Inflammatory macrophage treated with lipopolysaccharide for 4 hours (primary cell): ENCODE measurements at places on chromosomes 5 and 9.
A peak's percentile ranks its signal among the peaks of the same experiment; 100 is the strongest.

DNA sequence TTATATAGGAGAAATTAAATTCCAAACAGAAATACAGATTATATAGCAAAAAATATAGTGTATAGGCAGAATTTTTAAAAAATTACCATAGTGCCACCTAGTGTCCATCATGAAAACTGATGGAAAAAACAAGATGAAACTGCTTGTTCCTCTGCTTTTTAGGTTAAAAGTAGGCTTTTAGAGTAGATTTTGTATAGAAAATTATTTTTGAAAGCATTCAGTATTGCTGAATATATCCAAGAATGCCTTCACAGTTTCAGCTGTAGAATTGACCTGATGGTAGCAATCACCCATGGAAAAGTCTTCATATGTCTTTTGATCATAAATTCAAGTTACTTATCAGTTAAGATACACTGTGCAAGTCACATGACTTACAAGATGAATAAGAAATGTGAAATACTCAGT lies 19.7 kb downstream of the RIOK2 start:
- peak; percentile 13 for DNase-seq

DNA sequence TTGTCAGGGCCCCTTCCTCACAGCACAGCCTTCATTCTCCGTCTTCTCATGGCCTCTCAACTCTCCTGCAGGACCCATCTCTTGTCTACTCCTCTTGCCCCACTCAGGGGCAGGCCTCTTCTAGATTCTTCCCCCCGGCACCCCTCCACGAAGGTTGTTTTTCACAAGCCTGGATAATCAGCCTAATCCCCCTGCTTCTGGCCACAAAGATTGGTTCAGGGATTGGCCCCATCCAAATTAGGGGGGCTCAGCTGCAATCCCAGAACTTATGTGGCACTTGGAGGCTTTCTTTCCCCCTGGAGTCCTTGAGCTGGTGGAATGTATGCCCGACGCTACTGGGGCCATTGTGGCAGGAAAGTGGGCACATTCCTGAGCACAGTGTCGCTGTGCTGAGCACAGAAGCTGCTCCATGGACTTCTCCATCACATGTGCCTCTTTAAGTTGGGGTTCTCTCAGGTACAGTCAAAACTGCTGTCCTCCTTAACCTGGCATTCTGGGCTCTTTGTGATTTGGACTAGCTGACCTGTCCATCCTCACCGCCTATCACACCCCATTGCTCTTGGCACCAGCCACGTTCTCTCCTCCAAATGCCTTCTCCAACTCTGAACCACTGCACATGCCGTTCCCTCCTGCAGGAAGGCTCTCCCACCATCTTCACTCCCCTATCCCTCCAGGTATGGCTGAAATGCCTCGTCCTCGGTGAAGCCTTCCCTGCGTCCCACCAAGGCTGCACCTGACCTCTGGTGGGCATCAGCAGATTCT lies 66.8 kb upstream of the RNF130 start:
- DNase-seq: no peak

GRCh38 chr5:139061274-139061673 lies 136.9 kb downstream of the SIL1 start:
- no peak for DNase-seq

DNA sequence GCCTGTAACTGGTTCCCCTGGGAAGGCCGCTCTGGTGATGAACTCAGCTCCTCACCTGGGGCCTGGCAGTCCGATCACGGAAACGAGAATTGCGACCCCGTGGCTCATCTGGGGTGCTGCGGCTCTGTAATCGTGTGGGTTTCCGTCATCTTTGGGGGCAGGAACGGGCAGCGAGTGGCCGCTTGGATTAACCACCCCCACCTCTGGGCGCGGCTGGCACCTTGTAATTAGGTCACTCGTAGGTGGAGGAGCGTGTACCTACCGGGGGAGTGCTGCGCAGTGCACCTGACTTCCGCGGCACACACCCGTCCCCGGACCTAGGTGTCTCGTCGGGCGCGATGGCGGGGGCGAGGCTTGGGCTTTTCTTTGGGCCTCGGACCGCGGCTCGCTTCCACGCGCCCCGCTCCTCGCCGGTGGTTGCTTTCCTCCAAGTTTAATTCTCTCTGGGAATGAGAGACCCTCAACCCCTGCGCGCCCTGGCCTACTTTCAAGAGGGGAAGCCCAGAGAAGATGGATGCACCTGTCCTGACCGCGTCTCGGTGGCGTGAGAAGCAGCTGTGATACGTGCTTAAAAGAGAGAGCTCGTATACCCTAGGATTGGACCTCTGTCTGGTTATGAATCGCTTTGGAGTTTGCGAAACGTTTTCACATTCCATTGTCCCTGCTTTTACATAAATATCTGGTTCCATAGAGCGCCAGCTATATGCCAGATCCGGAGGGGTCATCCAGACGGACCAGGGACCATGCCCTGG lies 744 bp upstream of the PPP2CA start:
- no peak for DNase-seq

DNA sequence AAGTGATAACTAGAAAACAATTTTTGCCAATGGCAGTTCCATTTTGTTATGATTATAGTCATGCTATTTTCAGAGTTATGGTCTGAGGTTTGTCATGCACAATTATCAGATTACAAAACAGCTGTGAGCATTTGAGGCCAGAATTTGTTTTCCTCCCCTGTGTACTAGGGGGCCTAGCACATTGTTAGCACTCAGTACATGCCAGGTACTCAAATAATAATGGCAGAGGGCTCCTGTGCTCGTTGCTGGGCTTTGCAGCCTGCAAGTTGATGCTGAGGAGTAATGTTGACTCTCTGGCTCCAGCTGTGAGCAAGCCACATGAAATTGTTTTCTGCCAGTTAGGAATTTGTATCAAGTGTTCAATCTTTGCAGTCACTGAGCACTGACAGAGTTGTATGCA lies 6.9 kb downstream of the DNAI1 start:
- no peak for DNase-seq

DNA sequence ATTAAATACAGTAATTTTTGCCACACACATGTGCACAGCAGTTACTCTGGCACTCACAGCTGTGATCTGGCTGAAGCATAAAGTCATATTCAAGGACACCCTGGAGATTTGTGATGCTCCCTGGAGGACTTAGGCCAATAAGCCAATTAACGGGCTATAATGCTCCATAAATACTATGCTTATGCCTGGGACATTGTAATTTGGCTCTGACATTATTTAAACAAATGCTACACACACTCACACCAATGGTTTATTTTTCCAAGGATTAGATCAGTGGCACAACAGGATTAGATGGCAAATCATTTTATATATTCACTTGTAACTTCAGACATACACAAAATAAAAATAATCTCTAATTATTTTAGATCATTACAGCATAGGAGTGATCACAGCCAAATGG lies 111.2 kb downstream of the LMNB1 start:
- DNase-seq: no peak

DNA sequence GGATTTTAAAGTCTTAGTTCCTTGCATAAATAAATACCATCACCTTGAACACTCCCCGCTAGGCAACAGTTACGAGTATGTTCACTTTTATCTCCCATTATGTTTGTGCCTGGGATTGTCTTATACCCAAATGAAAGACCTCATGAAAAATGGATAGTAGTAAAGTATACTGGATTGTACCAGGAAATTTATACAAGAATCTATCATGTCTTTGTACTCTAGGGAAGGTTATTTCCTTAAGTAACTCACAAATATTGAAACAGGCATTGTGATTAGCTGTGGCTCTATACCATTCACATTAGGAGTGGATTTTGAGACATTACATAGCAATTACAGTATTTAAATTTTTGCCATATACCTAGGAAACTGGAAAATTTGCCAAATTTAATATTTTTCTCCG lies 24.0 kb downstream of the NFIB start:
- DNase-seq: no peak

DNA sequence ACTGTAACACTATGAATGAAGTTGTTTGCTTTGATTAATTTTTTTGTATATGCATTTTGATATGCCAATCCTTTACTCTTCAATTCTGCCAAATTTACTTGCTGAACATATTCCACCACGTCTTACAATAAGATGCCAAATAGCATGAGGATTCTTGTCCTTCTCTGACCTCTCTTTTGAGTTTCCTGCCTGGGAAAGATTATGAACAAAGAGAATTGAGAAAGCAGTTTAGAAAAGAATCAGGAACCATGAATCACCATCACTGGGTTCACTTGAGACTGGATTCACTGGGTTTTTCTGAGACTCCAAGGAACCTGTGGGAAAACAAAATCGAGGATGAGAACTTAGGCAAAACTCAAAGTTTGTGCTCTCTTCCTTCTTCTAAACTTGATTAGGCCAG lies 256.5 kb downstream of the CETN3 start:
- no peak for DNase-seq

GRCh38 chr5:54383941-54384340 lies 71.6 kb upstream of the HSPB3 start:
- DNase-seq: no peak

DNA sequence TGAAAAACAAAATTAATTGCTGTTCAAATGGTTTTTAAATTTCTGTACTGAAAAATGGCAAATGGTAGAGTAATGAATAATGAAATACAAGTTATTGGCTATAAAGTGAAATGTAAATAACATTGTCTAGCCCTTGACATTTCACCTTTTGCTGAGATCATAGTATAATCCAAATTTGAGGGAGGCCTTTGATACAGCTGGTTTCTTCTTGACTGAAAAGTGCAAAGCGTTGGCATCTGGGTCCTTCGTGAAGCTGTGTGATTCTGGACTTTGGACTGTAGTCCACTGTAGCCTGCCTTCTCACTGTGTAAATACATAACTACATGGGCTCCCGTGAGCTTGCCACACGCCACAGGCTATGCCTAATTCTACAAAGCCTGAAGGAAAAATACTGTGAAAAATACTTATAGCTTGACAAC lies 52.3 kb downstream of the ARHGEF28 start:
- DNase-seq: no peak

DNA sequence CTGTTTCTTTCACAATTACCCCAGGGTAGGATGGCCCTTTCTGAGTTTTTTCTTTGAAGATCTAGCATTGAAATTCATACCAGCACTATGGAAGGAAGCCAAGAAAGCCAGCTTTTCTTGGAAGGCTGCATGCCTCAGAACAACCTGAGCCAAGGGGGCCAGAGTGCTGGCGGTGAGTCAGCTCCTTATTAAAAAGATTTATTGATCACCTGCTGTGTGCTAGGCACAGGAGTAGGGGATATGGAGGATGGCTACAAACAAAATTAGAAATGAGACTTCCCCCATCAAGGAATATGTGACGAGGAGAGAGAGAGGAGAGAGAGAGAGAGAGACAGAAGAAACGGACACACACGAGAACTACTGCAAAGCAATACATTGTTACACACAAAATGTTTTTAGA lies 184.6 kb upstream of the PUM3 start:
- DNase-seq: no peak

- no peak for DNase-seq
These were observed 26.7 kb upstream of the NXNL2 start for GRCh38 chr9:88508326-88508725.

- DNase-seq: no peak
These were observed 587.7 kb upstream of the GRAMD2B start for GRCh38 chr5:125835293-125836172.

DNA sequence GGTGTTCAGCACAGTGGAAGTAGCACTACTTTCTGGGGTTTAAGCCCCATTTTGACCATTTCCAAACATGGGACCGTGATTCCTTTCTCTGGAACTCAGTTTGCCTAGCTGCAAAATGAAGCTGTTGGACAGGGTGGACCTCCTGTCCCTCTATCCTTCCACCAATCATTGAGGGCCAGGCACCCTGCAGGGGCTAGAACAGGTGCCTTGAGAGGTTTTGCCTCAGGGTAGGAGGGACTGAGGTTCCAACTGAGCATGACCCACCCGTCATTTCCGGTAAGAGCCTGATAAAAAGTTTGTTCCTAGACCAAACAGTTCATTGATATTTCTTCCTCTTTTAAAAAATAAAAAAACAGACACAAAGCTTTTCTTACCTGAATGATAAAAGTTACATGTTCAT lies 116.5 kb downstream of the MVB12B start:
- DNase-seq: no peak

DNA sequence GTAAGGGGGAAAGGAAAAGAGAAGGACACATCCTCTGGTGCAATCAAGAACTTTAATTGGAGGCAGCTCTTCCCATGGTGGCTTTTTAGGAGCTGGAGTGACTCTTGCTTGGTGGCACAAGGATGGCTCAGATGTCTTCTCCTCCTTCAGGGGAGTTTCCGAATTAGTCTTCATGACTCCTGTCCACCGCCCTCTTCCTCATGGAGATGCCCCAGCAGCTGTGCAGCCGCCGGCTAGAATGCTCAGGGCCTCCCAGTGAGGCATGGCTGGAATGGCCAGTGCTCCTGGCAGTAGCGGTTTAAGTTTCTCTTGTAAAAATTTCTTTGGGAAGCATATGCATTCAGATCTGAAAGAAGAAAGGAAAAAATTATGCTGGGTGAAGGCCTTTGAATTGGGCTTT lies 8.8 kb upstream of the TEX53 start:
- DNase-seq: peak; percentile 47

- no peak for DNase-seq
These were observed 57.1 kb downstream of the MACROH2A1 start for GRCh38 chr5:135341696-135342550.

DNA sequence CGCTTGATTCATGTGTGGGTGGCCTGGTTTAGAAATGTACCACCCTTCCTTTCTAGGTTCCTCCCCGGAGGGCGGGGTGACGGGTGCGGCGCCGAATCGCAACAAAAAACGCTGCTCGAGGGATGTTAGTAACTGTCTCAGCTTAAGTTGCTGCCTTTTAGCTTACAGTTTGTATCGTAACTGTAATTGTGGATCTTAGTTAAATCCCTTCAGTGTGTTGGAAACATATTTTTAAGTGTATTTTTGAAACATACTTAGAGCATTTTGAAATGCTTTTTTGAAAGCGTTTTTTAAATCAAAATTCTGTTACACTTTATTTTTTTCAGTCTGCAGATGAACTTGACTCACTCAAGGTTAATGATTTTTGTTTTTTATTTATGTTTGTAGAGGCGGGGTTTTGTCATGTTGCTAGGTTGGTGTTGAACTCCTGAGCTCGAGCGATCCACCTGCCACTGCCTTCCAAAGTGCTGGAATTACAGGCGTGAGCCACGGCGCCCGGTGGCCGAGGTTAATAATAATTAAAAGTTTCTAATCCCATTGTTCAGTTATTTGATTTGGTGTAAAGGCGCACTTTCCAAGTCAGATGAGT lies 997 bp upstream of the CHD1 start:
- DNase-seq: no peak

DNA sequence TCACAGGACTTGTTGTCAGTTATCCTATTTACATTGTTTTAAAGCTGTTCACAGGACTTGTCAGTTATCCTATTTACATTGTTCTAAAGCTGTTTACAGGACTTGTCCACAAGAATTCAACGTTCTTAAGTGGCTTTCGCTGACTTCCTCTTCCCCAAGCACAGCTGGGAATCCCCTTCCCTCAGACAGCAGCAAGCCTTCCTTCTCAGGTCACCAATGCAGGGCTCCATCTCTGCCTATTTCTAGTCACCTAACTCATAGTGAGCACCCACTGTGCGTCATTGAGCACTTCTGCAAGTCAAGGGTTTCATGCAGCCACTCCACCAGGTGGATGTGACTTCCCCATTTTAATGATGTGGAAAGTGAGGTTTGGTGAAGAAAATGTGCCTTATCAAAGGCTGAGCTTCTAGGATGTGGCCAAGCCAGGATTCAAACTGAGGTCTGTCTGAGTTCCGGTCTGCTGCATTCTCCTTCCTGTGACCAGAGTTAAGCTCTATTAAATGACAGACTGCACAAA lies 109.8 kb upstream of the ZNF462 start:
- DNase-seq: peak; percentile 24

- no peak for DNase-seq
These were observed 83.1 kb upstream of the CPLX2 start for GRCh38 chr5:175788155-175788787.

- no peak for DNase-seq
These were observed 16.5 kb upstream of the FBXL7 start for GRCh38 chr5:15483351-15484097.
